SJCRH30 (cell line): ENCODE measurements at places on chromosomes 3 and 15. TPM values are rescaled to one million over a fixed set of nuclear protein-coding genes. Genes with fewer than 3 reads are reported as not detected.

GOLGA6L22 gene
- not detected in 2 replicates for total RNA-seq

TAGLN3 gene
- total RNA-seq: 19.1 and 19.8 TPM in 2 replicates

TMIE gene
- 0.08 and 0.10 TPM in 2 replicates for total RNA-seq

DUOXA2 gene
- total RNA-seq: not detected in 2 replicates

VEPH1 gene
- not detected in 2 replicates for total RNA-seq

RFTN1 gene
- 17.0 and 20.1 TPM in 2 replicates for total RNA-seq

ZNF654 gene
- 13.1 and 14.1 TPM in 2 replicates for total RNA-seq

SH3GL3 gene
- not detected in 2 replicates for total RNA-seq

CADM2 gene
- total RNA-seq: 12.0 and 20.8 TPM in 2 replicates

EXD1 gene
- total RNA-seq: not detected in 2 replicates

CCDC39 gene
- total RNA-seq: not detected in 2 replicates

SEC62 gene
- total RNA-seq: 41.3 and 45.1 TPM in 2 replicates
